ENCODE measurements at places on chromosomes 2 and 18.
A peak's percentile ranks its signal among the peaks of the same experiment; 100 is the strongest.

DNA sequence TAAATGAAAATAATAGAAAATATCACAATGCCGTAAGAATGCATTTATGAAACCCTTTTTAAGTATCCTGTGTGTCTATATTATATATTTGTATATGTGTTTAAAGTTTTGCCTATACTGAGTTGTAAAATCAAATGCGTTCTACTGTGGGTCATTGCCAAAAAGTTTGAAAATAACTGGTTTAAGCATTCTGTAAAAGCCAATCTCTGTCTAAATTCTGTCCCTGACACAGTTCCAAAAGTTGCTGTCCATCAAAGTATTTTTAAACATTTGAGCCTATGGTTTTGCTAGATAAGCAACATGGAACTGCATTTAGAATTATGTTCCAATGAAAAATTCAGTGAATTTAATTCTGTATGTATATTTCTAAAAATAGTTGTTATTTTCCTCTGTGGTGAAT, 1360.4 kb upstream of the CRIM1 start:
- DNase-seq: no peak

DNA sequence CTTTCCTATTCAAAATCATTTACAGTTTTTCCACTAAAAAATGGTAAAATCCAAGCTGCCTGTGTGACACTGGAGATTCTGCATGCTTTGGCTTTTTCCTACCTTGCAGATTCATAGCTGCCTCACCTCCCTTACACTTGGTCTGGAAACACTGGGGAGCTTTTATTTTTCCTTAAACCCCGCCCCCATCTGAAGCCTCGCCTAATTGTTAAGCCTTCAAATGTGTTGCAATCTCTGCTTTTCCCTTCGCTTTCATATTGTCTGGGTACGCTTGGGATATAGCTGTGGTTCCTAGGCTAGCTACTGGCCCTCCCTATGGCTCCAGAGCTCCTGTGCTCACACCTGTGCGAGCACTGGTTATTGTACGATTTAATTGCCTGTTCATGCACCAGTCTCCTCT, 942.4 kb upstream of the GYPC start:
- no peak for DNase-seq

DNA sequence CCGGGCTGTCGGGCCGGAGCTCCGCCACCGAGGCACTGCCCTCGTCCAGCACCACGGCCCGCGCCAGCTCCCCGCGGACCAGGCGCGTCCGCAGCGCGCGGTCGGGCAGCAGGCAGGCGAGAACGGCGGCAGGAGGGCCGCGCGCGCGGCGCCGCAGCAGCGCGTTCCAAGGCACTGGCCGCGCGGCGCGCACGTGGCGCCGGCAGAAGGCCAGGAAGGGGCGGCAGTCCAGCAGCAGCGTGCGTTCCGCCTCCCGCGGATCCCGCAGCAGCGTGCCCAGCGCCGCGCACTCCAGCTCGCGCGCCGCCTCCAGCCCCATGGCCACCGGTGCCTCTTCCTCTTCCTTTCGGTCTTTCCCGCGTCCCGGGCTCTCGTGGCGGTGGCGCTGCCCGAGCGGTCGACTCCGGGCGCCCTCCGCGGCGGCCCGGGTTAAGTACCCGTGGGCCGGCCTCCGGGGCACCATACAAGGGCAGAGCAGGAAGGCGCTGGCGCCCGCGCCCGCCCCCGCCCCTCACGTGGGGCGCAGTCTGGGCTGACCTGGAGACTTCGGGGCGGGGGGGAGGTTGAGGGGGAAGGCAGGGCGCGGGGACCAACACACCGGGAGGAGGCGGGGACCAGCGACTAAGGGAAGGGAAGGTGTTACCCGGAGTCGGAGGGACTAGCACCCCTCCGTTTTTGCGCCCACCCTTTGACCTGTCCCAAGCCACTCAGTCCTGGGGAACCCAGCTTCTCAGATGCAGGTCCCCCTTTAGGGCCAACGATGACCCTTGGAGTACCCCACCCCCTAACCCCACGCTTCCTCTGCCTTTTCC, at the start of gene DUSP2:
TSS of gene DUSP2 (minus strand) at position 405 of the 812 bp plus-strand sequence. CDS start at position 319, 86 bp downstream.
- DNase-seq: peak; percentile 16

DNA sequence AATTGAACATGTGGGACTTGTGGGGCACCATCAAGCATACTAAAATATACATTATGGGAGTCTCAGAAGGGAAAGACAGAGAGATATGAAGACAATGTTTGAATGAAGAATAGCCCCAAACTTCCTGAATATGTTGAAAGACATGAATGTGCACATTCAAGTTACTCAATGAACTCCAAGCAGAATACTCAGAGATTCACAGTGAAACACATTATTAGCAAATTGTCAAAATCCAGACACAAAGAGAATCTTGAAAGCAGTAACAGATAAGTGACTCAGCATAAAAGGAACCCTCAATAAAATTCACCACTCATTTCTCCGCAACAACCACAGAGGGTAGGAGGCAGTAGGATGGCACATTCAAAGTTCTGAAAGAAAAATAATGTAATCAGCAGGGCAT, 8.8 kb downstream of the C2orf92 start:
- no peak for DNase-seq

DNA sequence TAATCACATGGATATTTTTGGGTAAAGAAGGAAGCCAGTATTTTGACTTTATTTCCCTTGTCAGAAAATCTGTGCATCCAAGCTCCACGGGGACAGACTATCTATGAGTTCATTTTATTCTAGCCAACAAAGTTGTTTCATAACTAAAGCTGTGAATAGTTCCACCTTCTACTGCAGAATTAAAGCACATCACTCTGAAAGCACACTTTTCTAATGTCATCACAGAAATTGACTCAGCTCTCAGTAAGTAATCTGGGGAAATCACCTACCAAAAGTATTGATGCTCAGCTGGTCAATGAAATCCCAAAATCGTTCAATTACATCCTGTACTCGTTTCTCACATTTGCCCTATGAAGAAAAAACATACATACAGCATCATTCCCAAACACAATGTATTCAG, 19.1 kb downstream of the IAH1 start:
- DNase-seq: no peak

- no peak for DNase-seq
Measured at GRCh38 chr18:34773961-34774766, 64.1 kb downstream of the DTNA start.

GRCh38 chr2:193371200-193371599, 1176.5 kb upstream of the TMEFF2 start:
- DNase-seq: no peak

DNA sequence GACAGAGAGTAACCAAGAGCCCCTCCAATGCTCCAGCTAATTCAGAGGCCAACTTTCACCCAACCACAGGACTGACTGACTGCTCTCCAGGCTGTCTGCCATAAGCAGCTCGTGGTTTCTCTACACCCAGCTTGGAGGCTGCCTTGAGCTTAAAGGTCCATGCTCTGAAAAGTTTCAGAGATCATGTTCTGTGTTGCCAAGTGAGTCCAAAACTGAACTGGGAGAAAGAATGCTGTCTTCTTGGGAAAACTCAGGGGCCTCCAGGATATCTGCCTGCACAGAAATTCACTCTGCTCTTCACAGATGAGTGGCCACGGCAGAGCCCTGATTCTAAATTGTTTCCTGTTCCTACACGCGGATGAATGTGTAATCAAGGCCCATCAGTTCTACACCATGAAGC, 51.1 kb downstream of the LPIN2 start:
- DNase-seq: no peak

GRCh38 chr18:37529863-37530262, 35.7 kb downstream of the CELF4 start:
- DNase-seq: no peak

- DNase-seq: no peak
Measured at GRCh38 chr18:70126832-70127231, 78.7 kb downstream of the RTTN start.

GRCh38 chr2:210323003-210323402, 8.0 kb upstream of the MYL1 start:
- DNase-seq: no peak

DNA sequence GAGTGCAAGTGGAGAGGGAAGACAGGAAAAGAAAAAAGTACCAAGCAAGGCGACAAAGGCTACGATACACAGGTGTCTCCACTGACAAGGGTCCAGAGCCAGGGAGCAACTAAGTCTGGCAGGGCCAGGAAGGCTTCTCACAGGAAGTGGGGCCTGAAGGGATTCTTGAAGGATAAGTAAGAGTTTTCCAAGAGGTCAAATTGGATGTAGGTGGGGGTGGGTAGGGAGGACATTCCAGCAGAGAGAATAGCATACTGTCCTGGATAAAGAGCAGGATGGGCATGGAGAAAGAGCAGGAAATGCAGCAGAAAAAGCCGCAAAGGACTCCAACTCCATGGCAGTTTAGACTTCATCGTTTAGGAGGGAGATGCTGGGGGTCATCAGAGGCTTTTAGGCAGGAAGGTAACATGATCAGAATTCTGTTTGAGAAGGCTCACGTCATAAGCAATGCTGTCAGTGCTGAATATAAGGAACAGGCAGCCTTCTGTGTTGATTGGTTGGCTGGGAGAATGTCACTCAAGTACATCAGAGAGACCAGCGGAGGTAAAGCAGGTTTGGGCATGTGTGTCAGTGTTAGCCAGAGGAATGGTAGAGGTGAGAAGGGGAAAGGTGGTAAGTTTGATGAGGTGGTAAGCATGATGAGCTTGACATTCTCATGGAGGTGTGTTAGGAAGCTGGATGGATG, 35.1 kb downstream of the ARHGAP25 start:
- DNase-seq: no peak

- no peak for DNase-seq
Measured at GRCh38 chr18:60145776-60146175, 226.8 kb downstream of the MC4R start.

DNA sequence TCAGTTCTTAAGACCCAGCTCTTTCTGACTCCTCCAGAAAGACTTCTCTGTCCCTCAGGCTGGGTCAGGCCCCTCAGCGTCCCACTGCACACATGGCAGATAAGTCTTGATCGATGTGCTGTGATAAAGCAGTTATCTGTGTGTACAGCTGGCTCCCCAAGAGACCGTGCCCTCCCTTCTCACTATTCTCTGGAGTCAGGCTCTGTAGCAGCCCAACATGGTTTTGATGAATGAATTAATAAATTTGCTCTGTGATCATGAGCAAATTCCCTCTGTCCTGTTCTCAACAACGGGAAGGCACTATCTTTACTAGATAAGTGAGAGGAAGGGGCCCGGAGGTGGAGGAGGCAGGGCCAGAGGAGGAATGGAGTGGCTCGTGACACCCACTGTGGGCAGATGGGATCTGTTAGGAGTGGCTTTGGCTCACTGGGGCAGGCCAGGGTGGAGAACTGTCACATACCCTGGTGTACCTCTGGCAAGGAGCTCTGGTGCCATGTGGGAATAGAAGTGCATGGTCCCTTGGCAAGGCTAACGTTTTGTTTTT, 48.3 kb downstream of the ZFP36L2 start:
- peak; percentile 66 for DNase-seq

GRCh38 chr18:24271381-24272228, 126.0 kb downstream of the OSBPL1A start:
- peak; percentile 4 for DNase-seq

DNA sequence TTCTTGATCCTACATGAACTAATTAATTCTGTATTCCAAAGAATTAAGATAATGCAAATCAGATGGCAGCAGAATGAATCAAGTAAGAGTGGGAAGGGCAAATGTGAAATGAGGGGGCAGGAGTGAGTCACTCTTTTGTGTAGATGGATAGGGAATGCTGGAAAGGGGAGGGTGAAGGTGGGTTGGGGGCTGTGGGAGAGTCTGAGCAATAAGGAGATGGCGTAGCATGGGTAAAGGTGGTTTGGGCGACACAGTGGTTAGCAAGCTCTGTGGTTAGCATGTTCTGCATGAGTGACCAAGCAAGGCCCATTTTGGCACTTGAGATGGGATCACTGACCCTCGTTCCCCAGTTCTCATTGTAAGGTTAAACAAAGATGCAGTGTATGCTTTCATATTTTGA, 20.4 kb downstream of the GPD2 start:
- DNase-seq: no peak

DNA sequence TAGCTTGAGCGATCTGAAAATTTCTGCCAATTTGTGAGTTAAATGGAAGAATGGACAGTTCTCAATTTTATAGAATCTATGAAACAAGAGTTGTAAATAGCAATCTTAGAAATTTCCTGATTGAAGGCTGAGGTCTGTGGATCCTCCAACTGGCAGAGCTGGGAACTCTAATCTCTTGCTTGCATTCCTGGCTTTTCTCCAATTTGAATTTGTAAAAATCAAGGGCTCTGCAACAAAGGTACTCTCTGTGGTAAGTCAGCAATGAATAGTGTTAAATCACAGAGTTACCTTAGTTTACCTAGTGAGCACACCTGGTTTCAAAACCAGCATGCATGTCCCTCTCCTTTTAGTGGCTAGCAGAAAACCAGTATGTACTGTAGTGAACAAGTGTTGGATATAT, 1070.5 kb downstream of the TDRD15 start:
- no peak for DNase-seq

GRCh38 chr2:237616373-237616733, 11.0 kb upstream of the LRRFIP1 start:
- DNase-seq: no peak

- DNase-seq: no peak
Measured at GRCh38 chr2:161417438-161418274, 1.6 kb downstream of the TBR1 start.

GRCh38 chr2:37798315-37799005, 126.6 kb upstream of the RMDN2 start:
- no peak for DNase-seq

- DNase-seq: no peak
Measured at GRCh38 chr2:57370882-57371585, 675.6 kb upstream of the VRK2 start.

DNA sequence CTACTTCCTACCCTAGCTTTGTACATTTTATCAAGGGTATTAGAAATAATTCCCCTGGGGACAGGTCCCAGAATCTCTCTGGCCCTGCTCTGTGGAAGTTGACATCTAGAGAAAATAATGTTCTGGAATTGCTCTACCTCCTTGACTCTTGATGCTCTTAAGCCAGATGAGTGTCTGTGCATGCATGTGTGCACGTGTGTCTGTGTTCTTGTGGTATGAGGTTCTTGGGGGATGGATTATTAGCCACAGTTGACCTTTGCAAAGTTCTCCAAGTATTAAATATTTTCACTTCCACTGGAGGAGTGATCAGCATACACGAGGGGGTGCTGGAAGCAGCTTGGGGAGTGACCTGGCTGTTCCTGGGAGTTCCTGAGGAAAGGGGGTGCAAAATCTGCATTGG, 61.2 kb upstream of the PELI1 start:
- no peak for DNase-seq

- DNase-seq: peak; percentile 11
Measured at GRCh38 chr2:131673400-131674173, 145.9 kb downstream of the CCDC74A start.

DNA sequence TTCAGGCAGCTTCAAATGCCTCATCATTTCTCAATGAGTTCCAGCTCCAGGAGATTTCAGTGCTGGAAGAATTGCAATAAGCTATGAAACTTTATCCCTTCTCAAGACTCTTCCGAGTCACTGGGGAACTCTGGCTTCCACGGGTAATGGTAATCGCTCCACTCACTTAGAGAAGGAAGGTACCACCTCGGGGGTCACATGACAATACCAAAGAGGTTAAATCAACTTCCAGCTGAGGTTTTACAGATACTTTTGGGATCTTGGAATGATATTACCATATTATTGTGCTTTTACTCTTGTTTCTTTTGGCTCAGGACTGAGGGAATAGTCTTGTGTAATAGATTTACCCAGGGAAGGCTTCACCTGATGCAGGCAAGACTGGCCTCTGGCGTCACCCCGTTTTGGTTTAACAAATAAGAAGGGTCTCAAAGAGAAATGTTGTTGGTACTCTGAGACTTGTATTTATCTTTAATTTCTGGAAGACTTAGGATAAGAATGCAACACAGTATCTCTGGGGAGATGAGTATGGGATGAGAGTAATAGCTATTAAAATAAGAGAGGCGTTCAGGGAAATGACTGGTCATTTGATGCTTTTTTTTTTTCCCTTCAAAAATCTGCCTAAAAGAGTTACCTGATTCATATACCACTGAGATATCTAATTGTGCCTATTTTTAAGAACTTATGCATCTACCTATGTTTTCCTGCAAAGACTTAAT, 316.9 kb upstream of the ZEB2 start:
- DNase-seq: no peak
